ENCODE measurements at places on chromosomes 2 and 18.

DNA sequence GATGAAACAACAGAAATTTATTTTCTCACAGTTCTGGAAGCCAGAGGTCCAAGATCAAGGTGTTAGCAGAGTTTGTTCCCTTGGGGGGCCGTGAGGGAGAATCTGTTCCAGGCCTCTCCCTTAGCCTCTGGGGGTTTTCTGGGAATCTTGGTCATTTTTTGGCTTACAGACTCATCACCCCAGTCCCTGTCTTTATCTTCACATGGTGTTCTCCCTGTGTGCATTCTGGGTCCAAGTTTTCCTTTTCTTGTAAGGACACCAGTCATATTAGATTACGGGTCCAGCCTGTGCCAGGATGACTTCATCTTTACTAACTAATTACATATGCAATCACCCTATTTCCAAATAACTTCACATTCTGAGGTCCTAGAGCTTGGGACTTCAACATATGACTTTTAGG, 292.5 kb upstream of the TRIB2 start:
- no peak for DNase-seq

DNA sequence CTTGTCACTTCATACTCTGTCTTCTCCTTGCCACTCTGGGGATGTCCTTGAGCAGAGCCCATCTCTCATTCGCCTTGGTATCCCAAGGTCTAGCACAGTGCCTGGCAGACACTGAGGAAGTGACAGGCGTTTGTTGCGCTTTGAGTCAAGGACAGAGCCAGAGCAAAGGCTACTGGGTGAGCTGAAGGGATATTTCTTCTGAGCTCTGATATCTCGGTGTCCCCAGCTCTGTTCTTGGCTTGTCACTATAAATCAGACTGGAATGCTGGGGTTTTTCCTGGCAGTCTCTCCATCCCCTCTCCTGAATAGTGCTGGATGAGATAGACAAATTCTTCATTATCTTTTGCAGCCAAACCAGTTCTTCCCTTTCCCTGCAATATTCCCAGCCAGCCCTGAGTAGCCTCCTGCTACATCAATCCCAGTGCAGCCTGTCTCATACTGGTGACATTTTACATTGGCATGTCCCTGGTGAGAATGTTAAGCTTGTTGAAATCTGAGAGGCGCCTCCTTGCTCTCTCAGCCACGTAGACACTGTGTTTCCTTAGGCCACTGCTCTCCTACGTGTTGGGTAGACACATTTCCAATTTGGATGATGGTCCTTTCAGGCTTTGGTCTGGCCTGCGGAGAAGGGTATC, 61.7 kb downstream of the CTIF start:
- DNase-seq = no peak

DNA sequence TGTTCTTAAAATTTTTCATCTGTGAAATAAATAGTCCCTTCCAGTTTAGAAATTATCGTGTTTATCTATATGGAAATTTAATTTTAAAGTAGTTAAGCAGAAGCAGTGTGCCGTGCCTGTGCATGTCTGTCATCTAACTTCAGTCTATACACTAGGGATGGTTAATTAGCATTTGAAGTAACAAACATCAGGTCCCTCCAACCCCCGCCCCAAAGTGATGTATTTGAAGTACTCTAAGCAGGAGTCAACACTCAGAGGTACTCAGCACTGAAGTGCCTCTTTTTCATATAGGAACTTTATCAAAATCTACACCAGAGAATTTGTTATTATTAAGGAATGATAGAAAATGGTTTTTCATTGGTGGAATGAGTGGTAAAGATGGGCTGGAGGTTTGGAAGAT, 33.0 kb downstream of the LANCL1 start:
- DNase-seq = no peak

DNA sequence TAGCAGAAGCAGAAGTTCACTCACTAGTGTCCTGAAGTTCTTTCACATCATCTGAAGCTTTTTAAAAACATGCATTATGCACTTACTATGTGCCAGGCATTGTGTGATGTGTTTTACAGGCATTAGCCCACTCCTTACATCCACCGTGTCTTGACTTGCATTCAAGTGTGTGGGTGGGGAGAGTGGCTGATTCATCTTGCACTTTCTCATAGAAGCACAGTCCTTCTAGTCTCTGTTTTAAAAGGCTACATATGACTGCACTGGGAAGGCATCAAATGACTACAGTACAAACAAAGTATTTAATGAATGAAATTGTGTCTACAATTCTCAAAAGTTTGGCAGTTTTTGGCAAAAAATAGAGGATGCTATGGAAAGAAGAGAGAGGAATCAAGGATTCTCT, 21.6 kb upstream of the DSC3 start:
- no peak for DNase-seq

- no peak for DNase-seq
These were observed 70.0 kb downstream of the MBP start for GRCh38 chr18:77062518-77063003.

DNA sequence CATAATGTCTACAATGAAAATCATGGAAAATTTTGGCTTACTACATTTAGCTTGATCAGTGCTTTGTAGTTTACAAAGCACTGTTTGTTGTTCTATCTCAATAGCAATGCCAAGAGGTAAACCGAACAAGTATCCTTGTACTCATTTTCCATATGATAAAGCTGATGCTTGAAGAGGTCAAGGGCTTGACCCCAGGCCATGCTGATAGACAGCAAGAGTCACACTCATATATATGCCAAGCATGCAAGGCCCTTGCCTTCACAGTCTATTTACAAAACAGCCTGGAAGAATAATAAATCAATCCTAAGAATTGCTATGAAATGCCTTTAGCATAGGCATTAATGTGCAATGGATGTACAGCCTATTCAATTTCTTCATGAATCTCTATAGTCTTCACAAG, 71.8 kb downstream of the SLC8A1 start:
- no peak for DNase-seq

GRCh38 chr2:67451086-67451832, 54.1 kb downstream of the ETAA1 start:
- no peak for DNase-seq

DNA sequence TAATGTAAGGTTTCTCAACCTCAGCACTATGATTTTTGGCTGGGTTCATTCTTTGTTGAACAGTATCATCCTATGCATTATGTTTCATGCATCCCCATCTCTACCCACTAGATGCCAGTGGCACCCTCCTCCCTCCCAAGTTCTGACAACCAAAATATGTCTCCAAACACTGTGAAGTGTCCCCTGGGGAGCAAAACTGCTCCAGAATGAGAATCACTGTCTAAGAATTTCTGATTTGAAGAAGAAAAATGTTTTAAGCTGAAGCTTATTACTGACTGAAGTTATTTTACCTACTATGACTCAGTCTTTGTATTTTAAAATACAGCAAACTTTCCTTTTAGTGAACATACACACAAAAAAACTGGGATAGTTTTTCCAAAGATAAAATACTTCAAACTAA, 3.4 kb downstream of the THADA start:
- DNase-seq = no peak

- DNase-seq = no peak
These were observed 98.2 kb upstream of the MAP3K20 start for GRCh38 chr2:172977270-172978062.

DNA sequence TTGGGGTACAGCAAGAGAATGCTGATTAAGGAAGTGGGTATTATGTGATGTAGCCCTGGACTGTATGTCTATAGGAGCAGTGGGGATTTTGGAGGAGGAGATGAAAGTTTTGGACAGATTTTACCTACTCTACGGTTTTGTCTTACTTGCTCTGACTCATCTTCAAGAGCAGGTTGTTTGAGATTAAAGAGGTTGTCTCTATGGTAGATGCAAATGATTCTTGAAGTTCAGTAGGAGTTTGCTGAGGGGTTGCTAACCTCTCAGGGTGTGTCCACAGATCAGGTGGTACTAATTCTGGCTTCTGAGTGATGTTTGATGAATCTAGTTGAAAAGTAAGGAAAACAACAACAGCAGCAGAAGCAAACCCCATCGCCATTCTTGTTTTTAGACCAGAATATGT, 9.7 kb upstream of the SERPINB12 start:
- no peak for DNase-seq

GRCh38 chr2:238893349-238894000, 45.6 kb downstream of the TWIST2 start:
- DNase-seq = no peak

- no peak for DNase-seq
These were observed 26.8 kb upstream of the SLC9A2 start for GRCh38 chr2:102592601-102593000.

DNA sequence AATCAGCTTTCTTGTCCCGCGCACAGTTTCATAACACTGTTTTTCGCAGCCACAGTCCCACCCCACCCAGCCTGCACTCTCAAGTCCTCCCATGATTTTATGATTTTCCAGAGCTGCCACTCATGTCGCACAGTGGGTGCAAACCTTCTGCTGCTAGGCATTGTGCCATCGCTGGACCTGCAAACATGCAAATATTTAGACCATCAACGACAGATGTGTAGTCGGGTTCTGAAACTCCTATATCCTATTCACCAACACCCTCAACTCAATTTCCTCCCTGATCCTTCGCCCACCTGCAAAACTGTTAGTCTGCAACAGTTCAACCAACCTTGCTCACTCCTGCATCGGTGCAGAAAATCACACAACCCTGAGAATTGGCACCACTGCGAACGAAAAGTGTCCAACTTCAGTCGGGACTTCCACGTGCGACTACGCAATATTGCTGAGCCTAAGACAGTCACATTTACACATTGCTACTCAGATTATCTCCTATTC, 871 bp upstream of the ALS2 start:
- no peak for DNase-seq

DNA sequence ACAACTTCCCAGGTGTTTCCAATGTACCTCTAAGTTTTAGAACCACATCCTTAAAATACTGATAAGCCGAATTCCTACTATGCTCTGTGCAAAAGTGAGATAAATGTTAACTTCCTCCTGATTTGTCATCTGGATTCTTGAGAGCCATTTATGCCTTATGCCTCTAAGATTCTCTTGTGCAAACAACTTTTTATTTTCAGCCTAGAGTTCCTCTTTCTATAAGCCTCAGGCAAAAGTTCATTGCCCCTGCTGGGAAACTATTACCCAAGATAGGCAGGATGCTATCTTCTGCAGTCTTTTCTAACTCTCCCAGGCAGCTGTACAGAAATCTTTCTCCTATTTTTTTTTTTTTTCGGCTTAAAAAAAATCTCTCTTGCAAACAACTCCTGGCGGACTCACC, 216.1 kb downstream of the KCNJ3 start:
- DNase-seq = no peak

GRCh38 chr2:46066601-46067000, 230.6 kb upstream of the EPAS1 start:
- DNase-seq = no peak

GRCh38 chr2:19881908-19882265, 19.9 kb downstream of the TTC32 start:
- DNase-seq = no peak

DNA sequence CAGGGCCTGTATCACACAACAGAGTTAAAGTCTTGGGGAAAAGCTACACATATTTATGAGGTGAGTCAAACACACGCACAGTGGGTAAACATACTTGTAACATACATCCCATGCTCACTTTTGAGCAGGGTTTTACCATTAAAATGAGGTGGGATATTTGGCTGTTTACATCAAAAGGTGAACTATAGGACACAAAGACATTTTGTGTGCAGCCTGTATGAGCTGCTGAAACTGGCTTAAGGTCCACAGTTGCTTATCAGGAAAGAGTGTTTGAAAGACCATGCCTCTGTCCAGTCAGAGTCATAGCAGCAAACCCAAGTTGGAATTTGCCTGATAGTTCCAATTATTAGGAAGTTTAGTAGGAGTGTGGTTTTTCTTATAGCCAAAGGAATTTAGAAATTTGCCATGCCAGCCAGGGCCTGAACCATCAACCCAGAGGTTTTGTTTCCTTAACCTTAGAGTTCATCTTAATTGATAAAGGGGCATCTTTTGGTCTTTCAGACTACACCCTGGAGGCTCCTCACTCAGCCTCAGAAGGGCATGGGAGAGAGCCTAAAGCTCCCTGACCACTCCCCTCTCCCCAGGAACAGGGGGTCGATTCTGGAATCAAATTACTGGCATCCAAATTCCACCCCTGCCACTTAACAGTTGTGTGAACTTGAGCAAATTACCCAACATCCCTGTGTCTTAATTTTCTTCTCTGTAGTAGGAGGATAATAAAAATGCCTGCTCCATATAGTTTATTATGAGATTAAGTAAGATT, 29.9 kb upstream of the L3MBTL4 start:
- DNase-seq = no peak

DNA sequence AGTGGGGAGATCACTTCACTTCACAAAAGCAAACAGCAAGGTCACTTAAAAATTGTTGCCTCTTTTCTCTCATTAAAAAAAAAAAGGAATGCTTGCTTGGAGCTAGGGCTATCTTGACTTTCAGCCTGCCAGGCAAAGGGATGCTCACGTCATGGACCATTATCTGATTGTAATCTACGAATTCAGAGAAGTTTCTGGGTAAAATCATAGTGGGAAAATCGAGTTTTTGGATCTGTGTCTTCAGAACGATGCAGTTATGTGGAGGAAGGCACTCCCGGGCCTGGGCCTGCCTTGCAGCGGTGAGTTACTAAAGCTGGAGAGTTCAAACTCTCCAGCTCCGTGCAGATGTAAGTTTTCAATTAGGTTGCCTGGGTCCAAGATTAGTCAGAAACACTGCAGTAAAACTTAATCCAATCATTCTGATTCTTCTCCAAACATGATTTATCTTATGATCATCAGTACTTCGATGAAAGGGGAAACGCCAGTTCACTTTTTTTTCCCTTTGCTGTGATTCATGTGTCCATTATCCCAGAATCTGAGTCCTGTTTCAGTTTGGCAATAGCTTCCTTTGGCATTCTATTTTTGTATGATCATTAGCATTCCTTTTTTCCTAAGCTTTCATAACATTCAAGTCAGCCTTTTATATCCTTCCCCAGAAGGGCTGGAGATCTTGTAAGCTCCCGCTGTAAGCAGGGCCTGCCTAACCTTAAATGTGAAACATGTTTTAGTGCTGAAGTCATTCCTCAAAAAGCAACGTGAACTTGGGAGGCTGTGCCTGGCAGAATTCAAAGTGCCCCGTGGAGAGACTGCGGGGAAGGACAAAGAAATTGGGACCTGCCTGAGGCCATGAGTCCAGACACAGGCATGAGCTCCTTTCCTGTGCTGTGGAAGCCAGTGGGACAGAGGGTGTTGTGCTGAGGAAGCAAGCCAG, 119.3 kb upstream of the TWIST2 start:
- DNase-seq = no peak

DNA sequence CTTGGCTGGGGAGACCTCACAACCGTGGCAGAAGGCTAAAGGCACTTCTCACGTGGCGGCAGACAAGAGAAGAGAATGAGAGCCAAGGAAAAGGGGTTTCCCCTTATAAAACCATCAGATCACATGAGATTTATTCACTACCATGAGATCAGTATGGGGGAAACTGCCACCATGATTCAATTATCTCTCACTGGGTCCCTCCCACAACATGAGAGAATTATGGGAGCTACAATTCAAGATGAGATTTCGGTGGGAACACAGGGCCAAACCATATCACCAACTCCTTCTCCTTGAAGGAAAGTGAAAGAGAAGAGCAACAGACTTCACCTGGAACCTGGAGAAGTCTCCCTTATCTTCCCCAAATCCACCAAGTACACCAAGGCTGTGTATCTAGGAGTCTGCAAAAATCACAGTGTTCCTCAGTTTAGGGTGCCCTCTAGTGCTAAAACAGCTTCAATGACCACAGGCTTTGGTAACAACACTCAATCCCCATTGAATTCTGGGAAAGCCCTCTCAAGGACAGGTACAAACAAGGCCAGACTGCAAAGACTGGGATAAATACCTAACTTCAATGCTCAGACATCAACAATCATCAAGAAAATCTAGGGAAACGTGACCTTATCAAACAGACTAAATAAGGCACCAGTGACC, 148.8 kb upstream of the SRD5A2 start:
- DNase-seq = no peak

All from NCI-H2081 treated with DMSO at 0.1 percent for 48 hours (cell line).